ENCODE measurements at places on chromosomes 1 and 21.

GRCh38 chr1:119784191-119784781, 15.6 kb upstream of the HMGCS2 start:
- DNase-seq = no peak

- DNase-seq = no peak
Measured at GRCh38 chr1:34412598-34413370, 236.1 kb downstream of the C1orf94 start.

DNA sequence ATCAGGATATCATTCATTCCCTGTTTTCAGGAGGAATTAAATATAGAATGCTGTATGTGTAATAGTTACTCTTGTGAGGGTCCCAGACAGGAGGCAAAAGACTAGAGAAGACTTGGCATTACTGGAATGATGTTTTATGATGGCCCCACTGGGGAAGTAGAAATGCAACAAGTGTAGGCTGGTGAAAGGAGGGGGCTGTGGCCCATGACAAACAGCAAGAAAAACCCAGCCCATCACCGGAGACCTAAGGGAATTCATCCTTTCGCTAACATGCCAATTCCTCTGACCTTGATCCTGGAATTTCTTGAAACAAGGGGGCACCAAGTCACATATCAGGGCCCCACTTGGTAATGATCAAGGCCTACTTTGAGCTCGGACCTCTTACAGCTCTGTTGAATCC, 5.5 kb upstream of the IFNGR2 start:
- DNase-seq = no peak

GRCh38 chr1:3745590-3746381, 6.5 kb upstream of the CCDC27 start:
- DNase-seq = no peak

- DNase-seq = no peak
Measured at GRCh38 chr1:230226007-230226800, 159.2 kb downstream of the GALNT2 start.

- no peak for DNase-seq
Measured at GRCh38 chr1:108665771-108666170, 4.9 kb upstream of the HENMT1 start.

DNA sequence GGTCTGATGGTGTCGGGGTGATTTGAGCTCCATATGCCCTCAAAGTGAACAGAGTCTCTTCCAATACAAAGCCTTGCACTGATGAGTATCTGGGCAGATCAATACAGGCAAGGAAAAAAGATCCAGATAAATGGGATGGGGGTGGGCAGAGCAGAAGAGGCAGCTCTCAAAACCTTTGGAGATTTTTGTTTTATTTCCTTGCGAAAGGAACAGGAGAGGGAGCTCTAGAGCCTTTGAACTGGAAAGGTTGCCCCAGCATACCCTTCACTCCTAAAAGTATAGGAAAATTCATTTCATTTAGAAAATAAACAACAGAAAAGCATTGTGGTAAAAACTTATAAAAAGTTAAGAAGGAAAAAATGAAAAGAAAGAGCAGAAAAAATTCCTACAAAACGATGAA, 31.4 kb upstream of the OLIG2 start:
- DNase-seq = no peak

DNA sequence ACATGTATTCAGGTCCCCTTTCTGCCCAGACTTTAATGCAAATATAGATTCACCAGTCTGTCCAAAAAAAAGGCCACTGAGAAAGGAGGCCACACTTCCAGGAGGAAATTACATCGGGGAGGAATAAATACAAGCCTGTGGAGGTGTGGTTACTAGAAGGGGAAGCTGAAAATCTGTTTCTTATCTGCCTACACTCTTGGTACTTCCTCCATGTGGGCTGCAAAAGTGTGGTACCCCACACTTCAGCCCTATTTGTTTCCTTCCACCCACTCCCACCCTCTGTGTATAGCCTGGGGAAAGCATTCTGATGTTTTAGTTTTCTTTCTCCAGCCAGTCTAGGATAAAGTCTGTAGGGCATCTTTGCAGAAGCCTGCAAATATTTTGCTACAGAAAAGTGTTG, 38.4 kb downstream of the UTP25 start:
- DNase-seq = no peak

GRCh38 chr1:115969509-115969908, 6.8 kb upstream of the SLC22A15 start:
- no peak for DNase-seq

DNA sequence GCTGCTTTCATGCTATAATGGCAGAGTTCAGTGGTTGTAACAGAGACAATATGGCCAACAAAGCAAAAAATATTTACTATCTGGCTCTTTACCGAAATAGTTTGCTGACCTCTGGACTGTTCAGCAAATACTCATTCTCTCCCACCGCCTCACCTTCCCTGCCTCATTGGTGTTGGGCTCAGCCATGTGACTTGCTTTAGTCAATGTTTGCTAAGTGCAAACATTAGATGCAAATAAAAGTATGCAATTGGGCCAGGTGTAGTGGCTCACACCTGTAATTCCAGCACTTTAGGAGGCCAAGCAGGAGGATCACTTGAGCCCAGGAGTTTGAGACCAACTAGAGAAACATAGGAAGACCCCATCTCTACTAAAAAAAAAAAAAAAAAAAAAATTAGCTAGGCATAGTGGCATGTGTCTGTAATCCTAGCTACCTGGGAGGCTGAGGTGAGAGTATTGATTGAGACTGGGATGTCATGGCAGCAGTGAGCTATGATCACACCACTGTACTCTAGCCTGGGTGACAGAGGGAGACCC, 55.1 kb downstream of the RPL5 start:
- DNase-seq = no peak

GRCh38 chr1:209648931-209649776, 3.1 kb downstream of the LAMB3 start:
- DNase-seq = no peak

GRCh38 chr1:51241119-51241518, 5.0 kb downstream of the RNF11 start:
- DNase-seq = no peak

GRCh38 chr1:84871181-84871580, 21.8 kb downstream of the LPAR3 start:
- no peak for DNase-seq

- no peak for DNase-seq
Measured at GRCh38 chr1:245549996-245550719, 395.4 kb downstream of the KIF26B start.

- DNase-seq = no peak
Measured at GRCh38 chr1:62247391-62248168, 52.9 kb downstream of the L1TD1 start.

DNA sequence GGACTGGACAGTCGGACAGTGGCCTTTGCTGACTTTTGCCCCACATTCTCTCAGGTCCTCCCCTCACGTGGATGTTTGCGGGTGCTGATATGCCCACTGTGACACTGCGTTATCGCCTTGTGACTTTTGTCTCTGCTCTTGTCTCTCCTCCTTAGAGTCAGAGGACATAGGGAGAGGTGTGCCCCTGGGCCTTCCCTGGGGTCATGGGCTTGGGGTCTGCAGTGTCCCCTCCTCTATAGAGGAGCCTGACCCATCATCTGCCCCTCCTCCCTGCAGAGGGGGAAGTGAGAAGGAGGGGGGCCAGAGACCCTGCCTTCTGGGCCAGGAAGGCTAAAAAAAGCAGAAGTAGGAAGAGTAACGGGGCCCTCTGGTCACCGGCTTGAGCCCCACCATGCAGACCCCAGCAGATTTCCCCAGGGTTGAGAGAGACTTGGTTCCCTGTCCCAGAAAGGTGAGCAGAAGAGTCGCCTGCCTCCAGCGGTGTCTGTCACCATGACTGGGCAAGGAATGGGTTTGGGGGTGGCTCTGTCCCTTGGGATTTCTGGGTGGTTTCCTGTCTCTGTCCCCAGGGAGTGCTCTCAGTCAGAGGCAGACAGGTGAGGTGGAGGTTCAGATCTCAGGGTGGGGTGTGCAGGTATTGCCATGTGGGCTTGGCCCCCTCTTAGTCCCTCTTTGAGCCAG, 13.3 kb downstream of the RPS6KA1 start:
- no peak for DNase-seq

DNA sequence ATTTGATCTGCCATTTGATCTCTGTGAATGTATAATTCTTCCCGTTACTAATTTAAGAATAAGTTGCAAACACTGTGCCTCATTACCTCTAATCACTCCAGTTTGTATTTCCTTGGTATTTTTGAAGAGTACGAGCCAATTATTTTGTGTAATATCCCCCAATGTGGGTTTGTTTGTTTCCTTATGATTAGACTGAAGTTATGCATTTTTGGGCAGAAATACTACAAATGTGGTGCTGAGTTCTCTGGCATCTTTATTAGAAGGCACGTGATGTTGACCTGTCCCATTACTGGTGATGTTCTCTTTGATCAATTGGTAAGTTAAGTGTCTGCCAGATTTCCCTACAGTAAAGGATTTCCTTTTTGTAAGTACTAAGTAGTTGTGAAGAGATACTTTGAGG, 10.3 kb downstream of the MIXL1 start:
- no peak for DNase-seq

GRCh38 chr1:216560527-216560926, 137.3 kb upstream of the USH2A start:
- no peak for DNase-seq

DNA sequence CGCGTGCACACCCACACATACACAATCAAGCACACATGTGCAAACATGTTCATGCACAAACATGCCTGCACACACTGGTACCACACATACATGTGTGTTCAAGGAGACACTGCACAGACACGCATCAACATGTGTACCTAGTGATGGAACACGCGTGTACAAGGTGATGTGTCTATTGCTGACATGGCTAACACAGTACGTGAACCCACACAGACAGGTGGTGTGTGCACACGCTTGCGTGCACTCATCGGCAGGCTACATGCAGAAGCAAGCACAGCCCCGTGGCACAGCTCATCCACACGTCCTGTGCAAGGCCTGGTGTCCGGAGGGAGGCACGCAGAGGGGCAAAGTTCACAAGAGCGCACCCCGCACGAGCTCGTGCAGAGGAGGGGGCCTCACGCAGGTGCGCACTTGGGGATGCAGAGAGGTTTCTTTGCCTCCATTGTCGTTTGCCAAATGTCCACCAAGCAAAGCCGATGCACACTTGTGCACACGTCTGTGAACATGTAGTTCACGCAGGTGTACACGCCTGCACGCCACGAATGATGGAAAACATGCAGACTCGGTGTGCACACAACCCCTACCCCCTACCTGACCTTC, 969 bp downstream of the ACAP3 start:
- DNase-seq = no peak

GRCh38 chr1:109488201-109488600, 4.5 kb downstream of the ATXN7L2 start:
- DNase-seq = no peak

- DNase-seq = no peak
Measured at GRCh38 chr1:154621875-154622274, 13.9 kb upstream of the ADAR start.

DNA sequence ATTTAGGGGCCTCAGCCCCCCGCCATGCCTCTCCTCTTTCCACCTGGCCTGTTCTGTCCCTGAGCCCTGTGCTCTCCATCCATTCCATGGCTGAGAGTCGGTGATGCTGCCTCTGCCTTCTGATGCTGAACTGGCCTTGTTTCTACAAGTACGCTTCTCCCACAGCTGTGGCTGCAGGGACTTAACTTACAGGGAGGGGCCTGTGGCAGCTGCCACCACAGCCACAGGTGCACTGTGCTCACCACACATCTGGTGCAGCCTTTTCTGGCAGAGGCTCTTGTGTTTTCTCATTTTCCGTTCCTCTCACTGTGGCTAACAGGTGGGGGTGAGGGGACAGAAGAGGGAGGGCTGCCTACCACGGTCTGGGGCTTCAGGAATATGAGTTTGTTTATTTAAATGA, 4.2 kb downstream of the FMO1 start:
- no peak for DNase-seq

DNA sequence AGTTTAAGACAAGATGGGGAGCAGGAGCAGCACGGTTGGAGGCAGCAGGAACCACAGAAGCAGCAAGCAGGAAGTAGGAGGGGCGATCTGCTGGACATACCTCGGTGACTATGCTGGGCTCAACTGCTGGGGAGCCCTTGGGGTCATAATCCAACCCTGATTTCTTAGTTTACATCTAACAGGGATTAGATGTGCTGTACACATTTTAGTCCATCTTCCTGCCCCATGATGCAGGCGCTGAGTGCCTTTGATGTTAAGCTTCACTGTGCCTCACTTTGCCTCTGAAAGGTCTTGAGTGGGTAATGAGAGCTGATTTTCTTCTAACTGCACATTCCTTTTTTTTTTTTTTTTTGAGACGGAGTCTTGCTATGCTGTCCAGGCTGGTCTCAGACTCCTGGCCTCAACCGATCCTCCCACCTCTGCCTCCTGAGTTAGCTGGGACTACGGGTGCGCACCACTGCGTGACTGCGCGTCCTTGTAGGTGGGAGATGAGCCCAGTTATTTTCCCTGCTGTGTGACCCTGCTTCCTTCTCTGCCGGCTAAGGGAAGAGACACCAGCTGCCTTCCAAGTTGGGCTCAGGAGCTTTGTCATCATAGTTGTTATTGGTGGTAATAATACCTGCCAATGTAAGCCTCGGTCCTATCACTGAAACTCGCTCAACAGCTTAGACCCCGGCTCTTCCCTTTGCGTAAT, 1.1 kb upstream of the RCAN3 start:
- DNase-seq = no peak

DNA sequence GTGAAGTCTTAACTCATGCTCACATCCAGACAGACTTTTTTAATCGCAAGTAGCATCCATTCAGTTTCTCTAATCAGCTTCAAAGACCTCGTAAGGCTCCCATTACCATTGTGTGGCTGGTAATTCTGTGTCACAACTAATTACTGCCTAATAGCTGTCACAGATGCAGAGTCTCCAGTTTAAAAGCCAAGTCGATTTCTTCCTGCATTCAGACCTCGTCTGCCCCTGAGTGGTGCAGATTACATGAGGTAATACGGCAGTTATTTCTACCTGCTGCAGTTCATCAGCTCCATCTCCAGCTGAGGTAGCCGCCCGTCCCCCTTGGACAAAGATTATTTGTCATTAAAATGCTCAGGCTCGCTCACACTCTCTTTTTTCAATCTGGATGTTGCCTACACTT, 34.4 kb upstream of the OLIG2 start:
- DNase-seq = no peak

DNA sequence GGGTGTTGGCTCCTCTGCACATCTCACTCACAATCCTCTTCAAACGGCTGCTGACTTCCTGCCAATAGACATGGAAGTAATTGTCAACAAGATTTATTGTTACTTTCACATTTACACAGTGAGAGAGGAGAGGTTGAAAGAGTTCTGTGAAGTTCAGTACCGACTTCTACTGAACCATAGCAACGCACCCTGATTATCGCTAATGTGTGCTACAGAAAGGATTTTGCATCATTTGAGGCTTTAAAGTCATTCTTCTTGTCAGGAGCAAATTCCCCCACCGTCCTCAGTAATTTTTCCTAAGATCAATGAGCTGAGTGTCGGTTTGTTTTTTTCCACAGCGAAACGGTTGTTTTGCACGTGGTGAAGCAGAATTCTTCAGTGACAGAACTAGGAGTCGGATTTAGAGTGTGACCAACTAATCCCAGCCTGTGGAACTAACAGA, 361.0 kb downstream of the ADGRL2 start:
- DNase-seq = no peak

DNA sequence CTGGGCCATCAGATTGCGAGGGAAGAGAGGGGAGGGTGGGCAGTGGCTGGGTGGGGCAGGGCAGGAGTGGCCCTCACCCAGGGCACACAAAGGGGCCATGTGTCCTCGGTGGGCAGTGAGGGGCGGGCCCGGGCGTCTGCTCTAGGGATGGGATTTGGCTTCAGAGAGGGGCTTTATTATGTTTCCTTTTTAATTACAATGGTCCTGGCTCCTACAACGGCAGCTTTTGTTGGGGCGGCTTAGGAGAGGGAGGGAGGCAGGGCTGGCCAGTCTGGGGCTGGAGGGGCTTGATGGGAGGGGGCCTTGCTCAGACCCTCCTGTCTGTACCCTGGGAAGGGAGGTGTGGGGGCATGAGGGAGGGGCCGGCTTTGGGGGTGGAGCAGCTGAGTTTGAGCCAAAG, 102.8 kb upstream of the WNT4 start:
- DNase-seq = no peak

- no peak for DNase-seq
Measured at GRCh38 chr1:210900079-210900478, 233.9 kb downstream of the KCNH1 start.

Measured in stimulated activated CD4-positive, alpha-beta T cell treated with anti-CD3 and anti-CD28 coated beads, Interleukin-2, amount 100 ng/mL, for 4 hours (primary cell).